ENCODE measurements at places on chromosomes 12 and 14.

DNA sequence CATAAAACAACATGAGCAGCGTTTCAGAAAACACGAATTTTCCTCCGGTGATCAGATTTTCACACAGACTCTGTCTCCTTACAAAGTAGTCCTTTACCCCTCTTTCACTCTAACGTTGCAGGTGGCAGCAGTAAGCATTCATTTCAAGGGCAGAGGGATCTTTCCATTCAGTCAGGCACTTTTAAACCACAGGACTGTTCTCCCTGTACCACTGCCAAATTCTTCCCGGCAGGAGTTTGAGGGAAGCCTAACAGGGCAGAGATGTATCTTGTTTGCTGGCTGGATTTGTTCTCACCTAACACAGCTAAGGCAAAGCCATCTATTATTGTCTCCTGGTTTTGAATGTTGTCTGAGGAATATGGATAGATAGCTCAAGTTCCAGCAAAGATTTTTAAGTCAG, 1187.3 kb upstream of the SEL1L start:
- DNase-seq: no peak

- DNase-seq: no peak
Measured at GRCh38 chr12:66269142-66269541, 33.2 kb upstream of the HELB start.

DNA sequence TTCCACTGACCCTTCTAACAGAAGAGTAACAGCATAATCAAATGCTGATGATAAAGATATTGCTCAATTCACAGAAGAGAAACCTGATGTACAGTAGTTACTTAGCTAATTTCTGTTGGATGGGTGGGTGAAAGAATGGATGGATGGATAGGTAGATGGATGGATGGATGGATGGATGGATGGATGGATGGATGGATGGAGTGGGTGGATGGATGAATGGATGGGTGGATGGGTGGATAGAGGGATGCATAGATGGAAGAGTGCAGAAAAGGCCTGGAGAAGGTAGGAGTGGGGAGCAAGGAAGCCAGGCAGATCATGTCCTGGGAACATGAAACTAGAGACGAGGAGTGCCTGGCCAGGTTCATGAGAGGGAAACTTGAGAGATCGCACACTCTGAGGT, 520.9 kb downstream of the BCL11B start:
- no peak for DNase-seq

DNA sequence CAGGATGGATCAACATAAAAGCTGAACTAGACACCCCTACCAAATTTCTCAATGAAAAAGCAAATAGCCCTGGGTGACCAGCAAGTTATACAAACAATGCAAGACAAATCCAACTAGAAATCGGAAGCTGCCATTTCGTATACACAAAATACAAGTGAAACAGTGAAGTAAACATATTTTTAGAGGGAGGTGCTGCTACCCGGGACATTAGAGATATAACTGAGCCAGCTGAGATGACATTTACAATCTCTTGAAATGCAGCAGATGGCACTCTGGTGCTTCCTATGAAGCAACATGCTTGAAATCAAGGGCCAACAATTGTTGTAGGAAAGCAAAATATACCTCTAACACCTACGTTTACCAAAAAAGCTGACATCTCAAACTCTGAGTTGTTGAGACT, 25.5 kb downstream of the BDKRB1 start:
- no peak for DNase-seq

GRCh38 chr14:91585856-91586255, 75.7 kb upstream of the PPP4R3A start:
- DNase-seq: no peak

- DNase-seq: peak; percentile 70
Measured at GRCh38 chr14:24058260-24058950, 6.6 kb downstream of the CARMIL3 start.

DNA sequence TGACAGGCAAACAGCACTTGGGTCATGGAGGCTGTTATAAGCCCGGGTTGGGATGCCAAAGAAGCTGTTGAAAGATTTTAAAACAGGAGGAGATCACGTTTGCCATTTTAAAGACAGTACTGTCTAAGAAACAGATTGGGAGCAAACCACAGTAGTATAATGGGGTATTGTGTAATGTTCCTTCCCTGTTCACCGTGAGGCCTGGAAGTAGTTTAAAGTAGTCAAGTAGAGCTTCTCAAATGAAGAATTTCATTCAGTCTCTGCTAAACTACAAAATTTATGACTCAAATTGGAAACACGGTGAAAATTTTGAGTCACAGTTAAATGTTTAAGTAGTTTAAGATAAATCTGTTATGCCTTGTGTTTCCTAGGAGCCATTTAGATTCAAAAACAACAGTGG, 35.8 kb downstream of the ATP2A2 start:
- no peak for DNase-seq

DNA sequence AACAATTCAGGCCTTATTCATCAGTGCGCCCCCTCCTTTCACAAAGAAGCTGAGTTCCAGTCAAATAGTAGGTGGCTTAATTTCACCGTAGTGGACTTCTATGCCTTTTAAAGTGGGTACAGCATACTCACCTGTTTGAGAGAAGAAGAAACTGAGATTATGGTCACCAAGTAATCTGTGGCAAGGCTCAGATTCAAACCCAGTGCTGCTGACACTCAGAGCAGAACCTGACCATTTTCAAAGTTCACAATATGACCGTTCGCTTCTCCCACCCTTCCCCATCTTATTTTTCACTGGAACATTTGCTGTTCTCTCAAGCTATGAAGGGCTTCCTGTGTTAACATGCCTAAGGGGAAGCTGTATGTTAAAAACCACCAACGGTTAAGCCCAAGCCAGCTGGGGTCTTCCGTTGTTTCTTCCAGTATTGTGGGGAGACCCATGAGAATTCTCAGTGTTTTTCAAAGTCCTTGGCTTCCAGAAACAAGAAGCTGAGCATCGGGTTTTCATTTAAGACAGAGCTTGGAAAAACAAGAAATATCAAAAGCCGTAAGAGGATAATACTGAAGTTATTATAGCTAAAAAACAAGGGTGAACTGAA, 6.1 kb upstream of the PSMA6 start:
- no peak for DNase-seq

DNA sequence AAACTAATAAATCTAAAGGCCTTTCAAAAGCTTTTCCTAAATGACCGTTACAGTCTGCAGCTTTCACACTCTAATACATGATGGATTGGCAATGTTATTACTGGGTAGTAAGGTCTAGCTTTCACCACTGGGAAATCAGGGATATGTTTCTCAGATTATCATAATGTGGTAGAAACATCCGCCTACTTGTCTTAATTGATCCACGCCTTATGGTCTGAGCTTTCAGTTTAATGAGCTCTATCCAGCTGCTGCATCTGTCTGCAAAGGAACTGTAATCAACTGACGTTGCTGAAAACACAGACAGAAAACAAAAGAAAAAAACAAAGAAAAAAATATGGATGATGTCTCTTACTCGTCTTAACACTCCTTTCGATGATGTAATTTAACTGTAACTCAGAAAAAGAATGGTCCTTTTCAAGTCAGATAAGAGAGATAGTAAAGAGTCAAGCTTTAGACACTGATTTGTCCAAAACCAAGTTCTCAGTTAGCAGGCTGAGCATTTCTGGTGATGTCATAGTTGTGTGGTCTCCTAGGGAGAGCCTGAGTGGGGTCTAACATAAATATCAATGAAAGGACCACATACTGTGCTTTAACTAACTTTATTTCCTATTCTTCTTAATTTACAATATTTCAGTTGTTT, 85.9 kb downstream of the C2CD5 start:
- no peak for DNase-seq

DNA sequence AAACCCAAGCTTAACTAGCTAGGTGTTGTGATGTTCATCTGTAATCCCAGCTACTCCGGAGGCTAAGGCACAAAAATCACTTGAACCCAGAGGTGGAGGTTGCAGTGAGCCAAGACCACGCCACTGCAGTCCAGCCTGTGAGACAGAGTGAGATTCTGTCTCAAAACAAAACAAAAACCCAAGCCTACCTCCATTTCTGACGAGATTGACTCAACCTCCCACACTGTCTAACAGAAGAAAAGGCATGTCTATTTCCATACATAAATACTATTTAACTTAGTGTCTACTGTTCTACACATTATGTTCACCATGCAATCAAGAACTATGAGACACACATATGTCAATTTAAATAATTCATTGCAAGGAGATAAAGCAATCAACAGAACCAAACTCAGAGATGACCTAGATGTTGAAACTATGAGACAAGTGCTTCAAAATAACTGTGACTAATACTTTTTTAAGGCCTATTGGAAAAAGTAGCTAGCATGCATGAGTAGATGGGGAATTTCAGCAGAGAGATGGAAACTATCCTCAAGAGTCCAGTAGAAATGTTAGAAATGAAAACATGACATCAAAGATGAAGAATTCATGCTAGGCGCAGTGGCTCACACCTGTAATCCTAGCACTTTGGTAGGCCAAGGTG, 75.9 kb upstream of the DHRS4 start:
- DNase-seq: peak; percentile 37
